Stomach (tissue), 19 donors: ENCODE measurements at places on chromosomes 16 and 17.

- no peak for DNase-seq
These were observed 33.1 kb upstream of the AKAP1 start for GRCh38 chr17:57051886-57052361.

GRCh38 chr17:17515934-17516930 is 20.0 kb upstream of the RASD1 start:
- no peak for DNase-seq

DNA sequence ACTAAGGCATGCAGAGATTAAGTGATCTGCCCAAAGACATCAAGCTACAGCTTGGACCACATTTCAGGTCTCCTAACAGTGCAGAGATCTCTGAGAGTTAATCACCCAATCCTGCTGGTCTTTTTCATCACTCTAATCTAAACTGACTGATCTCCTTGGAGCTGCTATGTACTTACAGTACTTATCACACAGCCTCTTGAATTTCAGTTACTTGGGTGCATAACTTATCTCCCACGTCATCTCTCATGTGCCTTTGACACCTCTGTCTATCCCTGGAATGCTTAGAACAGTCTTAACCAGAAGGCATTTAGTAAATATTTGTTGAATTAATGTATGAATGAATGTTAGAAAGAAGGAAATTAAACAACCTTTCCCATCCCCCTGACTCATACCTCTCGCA is 139.0 kb downstream of the SNX11 start:
- DNase-seq = no peak

DNA sequence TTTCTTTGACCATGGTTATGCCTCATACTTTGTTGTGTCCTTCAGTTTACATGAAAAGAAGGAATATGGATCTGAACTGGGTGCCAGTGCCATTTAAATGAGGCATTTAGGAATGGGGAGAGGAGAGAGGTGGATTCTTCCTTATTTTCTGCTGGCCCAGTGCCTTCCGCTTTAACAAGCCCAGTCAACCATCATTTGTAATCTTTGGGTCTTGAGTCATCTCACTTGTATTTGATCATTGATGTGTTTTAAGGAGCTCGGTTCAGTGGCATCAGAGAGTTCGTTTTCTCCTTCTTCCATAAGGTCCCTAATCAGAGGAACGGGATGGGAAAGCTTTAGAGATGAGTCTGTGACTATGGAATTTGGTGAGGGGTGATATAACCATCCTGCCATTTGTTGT is 334.9 kb downstream of the WWOX start:
- DNase-seq = no peak

DNA sequence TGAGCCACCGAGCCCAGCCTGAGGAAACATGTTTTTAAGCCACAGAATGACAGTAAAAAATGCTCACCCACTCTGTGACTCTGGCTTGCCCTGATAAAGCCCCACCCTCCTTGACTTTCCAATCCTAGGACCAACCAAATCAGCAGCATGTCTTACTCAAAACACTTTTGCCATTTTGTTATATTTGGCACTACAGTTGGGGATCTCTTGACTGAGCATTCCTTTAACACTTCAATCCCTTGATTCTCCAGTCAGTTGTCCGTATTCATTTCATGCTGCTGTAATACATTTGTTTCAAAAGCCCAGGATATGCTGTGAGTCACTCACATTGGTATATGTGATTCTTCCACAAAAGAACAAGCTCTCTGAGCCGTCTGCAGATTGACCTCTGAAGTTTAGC is 8.2 kb downstream of the MYH3 start:
- DNase-seq = no peak

- no peak for DNase-seq
These were observed 30.2 kb upstream of the FAAP100 start for GRCh38 chr17:81582341-81582740.

GRCh38 chr17:42153919-42154742 is 658 bp downstream of the RAB5C start:
- peak; percentile 28 for DNase-seq

DNA sequence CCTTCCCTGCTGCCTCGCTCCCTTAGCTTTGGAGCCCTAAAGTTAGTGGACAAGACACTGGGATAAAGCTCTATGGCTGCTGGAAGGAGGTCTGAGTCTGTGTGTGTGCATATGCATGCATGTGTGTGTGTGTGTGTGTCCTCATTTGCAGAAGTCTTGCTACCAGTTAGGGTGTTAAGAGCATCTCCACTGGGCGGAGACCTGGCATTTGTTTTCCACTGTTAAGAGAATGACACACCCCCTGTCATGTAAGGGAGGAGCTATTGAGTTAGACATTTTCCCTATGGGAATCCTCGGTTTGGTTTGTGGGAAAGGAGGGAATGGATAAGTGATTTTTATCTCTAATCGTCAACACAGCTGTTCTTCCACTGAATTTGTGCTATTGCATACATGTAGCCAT is 24.8 kb upstream of the ARHGAP23 start:
- DNase-seq = peak; percentile 82

DNA sequence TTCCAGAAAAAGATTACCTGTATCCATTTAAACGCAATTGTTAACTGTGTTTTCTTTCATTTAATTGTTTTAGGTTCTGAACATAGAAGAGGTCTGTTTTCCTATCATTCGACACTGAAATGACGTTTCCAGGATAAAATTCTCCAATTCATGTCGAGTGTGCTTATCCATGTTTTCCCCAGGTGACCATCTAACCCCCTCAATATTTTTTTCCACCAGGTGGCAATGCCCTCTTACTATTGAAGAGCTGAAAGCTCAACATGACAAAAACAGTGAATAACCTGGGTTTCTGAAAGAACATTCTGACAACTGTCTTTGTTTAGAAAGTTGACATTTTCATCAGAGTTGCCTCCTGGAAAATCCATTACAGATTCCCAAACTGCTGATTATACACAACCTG is 948.7 kb downstream of the KCNJ2 start:
- DNase-seq = no peak

DNA sequence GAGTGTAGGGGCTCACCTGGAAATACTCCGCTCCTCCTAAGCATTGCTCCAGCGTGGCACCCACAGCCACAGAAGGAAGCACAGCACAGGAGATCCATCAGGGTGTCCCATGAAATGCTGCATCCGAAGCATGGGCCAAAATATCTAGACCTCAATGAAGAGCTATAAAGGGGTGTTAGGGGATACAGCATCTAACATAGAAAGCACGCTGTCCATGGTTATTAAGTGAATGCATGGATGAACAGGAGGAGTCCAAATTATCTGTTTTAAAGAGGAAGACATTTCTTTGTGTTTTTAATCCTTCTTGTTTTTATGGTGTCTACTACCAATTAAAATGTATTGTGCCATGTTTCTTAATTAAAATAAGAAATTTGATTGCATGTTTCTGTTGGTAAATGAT is 21.6 kb upstream of the KRT20 start:
- DNase-seq = no peak

DNA sequence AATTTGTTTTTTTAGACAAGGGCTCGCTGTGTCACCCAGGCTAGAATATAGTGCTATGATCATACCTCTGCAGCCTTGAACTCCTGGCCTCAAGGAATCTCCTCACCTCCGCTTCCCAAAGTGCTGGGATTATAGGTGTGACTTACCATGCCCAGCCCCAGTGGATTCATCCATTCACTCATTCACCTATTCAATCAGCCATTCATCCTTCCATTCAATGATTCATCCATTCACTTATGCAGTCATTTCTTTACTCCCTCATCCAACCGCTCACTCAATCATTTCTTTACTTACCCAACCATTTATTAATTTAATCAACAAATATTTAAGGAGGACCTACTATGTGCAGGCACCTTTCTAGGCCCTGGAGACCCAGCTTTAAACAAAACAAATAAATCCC is 25.7 kb downstream of the DEXI start:
- DNase-seq = no peak

GRCh38 chr17:16945663-16946218 is 26.2 kb downstream of the TNFRSF13B start:
- no peak for DNase-seq

- peak; percentile 87 for DNase-seq
These were observed 68.6 kb downstream of the HAPSTR1 start for GRCh38 chr16:9159839-9160550.

DNA sequence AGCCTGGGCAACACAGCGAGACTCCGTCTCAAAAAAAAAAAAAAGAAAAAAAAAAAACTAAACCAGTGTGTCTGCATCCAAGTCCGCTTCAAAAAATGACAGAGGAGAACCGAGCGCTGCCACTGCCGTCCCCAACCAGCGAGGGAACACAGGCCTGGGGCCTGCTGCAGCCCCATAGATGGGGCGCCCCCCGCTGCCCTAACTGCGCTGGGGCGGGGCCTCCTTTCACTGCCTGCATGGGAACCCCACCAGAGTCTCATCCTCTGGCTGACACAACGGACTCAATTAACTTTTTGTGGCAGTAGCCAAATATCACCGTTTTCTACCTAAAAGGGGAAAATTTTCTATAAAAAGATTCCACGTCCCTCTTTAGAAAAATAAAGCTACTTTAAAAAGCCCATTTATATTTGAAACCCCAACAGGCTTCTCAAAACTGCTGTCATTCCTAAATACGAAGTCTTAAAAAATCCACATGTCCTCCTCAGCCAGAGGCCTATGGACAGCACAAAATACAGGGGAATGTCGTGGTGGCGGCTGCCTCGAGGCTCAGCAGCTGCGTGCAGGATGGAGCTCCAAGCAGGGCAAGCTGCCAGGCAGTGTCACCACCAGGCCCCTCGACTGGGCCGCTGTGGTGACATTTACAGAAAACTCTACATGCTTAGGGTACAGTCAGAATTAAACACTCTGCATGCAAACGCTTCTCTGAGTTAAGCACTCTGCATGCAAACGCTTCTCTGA is 30.3 kb downstream of the KLHDC4 start:
- no peak for DNase-seq

DNA sequence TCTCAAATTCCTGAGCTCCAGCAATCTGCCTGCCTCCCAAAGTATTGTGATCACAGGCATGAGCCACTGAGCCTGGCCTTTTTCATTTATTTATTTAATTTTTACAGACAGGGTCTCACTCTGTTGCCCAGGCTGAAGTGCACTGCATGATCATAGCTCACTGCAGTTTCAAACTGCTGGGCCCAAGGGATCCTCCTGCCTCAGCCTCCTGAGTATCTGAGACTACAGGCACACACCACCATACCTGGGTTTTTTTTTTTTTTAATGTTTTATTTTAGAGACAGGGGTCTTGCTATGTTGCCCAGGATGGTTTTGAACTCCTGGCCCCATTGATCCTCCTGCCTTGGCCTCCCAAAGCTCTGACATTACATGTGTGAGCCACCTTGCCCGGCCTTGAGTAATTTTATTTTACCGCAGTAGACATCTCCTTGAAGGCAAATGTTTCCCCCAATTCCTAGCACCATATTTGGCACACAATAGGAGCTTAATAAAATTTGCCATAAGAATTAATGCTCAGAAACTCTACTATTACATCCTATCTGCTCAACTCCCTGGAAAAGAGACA is 1.9 kb upstream of the EEF2K start:
- DNase-seq = no peak

GRCh38 chr17:59688008-59688407 is 19.2 kb downstream of the PTRH2 start:
- DNase-seq = no peak

DNA sequence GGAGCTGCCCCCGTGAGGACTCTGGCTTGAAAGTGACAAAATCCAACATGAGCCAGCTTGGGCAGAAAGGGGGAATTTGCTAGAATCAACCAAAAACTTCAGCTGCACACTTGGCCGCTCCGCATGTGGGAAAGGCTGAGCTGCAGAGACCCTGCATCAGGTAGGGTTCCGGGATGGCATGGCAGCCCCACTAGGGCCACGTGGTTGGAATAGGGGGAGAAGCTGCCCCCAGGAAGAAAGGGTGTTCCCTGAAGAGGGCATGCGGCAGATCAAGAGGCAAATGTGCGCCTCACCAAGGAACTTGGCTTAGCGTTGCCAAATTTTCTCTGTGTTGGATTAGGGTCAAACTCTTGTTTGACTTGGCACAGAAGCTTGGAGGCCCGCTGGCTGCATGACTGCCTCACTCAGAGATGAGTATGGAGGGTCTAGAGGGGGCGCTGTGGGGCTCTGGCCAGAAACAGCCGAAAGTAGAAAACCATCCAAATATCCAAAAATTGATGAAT is 29.2 kb upstream of the WFIKKN2 start:
- DNase-seq = no peak

DNA sequence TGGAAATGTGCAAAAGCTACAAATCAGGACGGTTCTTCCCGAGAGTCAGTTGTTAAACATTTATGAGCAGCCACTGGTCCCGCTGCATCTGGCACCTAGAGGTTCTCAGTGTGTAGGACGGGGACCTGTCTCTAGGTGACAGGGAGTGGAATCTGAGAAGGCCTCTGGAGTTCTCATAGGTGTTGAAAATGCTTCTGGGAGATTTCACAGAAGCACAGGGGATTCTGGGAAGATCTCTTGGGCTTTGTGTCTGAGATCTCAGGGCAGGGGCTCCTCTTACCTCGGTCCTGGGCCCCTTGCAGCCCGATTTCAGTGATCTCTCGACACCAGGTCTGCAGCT is 8.9 kb downstream of the ALOX15 start:
- no peak for DNase-seq

GRCh38 chr17:35519906-35520442 is 17.5 kb downstream of the SLFN12L start:
- DNase-seq = no peak

DNA sequence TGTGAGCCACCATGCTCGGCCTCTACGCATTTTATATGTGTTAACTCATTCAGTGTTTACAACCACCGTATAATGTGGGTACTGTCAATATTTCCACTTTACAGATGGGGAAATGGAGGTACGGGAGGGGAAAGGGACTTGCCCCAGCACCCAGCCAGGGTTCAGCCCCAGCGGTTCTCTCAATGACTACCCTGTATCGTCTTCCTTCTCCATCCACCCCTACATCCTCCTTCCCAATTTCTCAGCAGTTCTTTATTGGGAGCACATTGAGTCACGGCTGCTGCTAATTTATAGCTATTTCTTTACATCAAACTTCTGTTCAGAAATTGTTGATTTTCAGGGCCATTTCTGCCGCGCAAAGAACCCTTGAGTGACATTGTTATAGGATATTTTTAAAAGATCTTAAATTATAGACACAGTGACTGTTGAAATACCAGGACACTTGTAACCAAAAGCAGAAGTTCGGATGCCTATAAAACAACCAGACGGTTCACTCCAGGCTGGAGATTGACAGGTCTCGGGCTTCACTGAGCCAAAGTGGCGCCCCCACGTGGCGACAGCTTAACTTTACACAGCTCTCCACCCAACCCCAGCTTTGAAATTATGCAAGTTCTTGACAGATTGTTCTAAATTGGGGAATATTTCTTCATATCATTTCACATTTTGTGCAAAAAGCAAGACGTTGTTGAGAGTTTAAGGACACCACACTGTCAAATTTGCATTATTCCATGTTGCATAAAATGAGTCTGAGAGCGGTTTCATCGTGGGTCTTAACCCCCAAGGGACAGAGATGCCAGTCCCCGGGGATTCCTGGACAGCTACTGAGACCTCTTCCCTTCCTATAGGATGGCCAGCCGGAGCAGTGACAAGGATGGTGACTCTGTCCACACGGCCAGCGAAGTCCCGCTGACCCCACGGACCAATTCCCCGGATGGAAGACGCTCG is 11.8 kb downstream of the SYT17 start:
- DNase-seq = peak; percentile 63
